ENCODE measurements at places on chromosomes 1 and 21.

- DNase-seq = no peak
Measured at GRCh38 chr21:43269957-43270705, 101.3 kb downstream of the CRYAA start.

DNA sequence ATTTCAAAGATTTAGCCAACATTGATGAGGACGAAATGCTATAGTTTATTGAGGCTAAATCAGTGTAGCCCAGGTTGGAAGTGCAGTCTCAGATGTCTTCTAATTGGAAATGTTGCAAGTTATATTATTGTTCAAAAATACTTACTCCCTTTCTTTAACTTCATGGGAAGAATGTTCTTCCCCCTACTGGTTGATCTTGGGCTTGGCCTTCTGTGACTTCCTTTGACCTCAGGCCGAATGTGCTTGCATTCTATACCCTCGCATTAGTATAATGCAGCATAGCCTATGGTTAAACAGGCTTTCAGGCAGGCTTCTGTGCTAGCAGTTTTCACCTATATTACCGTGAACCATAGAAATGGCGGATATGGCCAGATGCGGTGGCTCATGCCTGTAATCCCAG is 77.3 kb downstream of the RPE65 start:
- DNase-seq = no peak

GRCh38 chr21:45805321-45805720 is 161.8 kb downstream of the PCBP3 start:
- no peak for DNase-seq

DNA sequence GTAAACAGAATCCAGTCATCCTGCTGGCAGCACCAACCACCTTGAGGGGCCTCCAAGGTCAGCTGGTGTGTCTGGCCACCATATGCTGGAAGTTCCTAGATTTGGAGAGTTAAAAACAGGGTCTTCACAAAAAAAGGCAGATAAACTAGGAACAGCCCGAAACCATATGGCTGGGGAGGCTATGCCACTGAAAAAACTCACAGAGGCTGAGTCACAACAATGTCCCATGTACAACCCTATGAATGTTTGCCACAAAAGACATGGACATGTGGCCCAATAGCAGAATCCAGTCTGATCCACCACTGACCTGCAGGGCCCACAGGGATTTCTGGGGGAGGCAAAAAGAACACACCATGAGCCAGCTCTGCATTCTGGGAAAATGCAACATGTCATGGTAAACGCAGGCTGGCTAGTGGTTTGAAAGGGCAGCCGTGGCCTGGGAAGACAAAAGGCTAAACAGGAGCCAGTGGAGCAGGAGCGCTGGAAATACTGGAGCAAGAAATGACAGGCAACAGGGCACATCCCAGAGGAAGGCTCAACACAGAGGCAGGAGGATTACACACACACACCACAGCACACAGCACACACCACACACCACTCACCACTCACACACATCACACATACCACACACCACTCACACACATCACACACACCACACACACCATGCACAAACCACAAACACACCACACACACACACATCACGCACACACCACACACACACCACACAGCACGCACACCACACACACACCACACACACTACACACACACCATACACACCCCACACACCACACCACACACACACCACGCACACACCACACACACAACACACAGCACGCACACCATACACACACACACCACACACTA is 55.4 kb downstream of the HSF2BP start:
- DNase-seq = no peak

DNA sequence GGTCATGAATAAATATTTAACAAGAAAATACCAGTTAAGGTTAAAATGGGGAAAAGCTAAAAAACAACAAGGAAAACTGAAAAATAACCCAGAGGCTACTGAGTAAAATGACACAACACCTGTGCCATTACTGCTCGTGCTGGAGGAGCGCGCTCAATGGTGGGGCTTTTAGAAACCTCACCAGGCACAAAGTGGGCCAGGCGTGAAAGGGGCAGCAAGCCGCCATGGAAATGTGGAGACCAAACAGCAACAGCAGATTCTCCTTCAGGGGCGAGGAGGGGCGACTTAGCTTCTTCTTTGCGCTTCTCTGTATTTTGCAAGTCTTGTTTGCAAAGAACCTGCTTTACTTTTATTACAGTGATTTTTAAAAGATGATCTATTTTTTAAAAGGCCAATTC is 18.9 kb upstream of the SPATC1L start:
- DNase-seq = no peak

GRCh38 chr1:235673981-235674380 is 24.4 kb upstream of the GNG4 start:
- no peak for DNase-seq

DNA sequence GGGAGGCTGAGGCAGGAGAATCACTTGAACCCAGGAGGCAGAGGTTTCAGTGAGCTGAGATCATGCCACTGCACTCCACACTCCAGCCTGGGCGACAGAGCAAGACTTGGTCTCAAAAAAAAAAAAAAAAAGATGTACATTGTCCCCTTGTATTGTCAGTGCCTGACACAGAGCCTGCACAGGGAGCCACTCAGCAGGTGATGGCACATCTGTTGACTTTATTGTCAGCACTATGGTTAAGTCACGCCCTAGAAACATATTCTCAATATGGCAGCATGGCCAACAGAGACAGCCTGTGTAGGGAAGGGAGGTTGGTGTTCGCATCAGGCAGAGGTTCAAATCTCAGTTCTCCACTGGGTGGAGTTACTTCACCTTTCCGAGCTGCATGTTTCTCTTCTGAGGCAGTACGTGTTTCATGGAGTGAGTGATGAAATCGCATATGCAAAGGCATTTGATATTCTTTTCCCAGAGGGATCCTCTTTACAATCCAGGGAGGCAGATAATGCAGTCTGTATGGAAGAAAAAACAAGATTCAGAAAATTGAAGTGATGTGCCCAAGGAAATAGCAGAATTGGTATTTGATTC is 20.6 kb downstream of the LAMC2 start:
- no peak for DNase-seq

GRCh38 chr1:20660363-20660762 is 806 bp downstream of the DDOST start:
- no peak for DNase-seq

GRCh38 chr1:228978484-228979324 is 243.4 kb downstream of the RHOU start:
- DNase-seq = no peak

GRCh38 chr1:55420026-55420425 is 204.9 kb upstream of the USP24 start:
- DNase-seq = no peak

- no peak for DNase-seq
Measured at GRCh38 chr1:90728502-90729287, 11.6 kb upstream of the BARHL2 start.

- no peak for DNase-seq
Measured at GRCh38 chr1:165857046-165857801, 29.8 kb downstream of the UCK2 start.

- no peak for DNase-seq
Measured at GRCh38 chr1:236913371-236914037, 90.7 kb downstream of the MT1HL1 start.

DNA sequence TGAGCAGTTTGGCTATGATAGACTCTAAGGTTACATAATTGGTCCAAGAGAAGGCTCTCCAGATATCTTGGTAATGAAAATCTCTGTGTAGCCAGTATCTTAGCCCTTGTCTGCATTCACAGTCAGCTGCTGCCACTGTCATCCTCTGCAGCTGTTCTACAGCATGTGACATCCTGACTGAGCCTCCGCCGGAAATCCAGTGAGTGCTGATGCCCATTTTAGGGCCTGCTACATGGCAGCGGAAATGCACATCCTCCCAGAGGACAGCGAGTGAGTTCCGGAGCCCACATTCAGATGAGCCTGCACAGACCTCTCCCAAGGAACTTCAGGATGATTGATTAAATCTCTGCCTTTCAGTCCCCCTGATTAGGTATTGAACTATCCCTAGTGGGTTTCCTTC is 237.1 kb downstream of the HHIPL2 start:
- no peak for DNase-seq

DNA sequence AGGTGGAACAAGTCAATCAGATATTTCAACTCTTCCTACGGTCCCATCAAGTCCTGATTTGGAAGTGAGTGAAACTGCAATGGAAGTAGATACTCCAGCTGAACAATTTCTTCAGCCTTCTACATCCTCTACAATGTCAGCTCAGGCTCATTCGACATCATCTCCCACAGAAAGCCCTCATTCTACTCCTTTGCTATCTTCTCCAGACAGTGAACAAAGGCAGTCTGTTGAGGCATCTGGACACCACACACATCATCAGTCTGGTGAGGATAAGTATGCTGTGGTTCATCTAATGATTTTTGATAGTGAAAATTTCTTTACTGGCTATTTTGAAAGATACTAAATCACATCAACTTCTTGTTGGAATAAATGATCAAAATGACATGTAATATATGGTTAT is 67.7 kb upstream of the MPC2 start:
- no peak for DNase-seq

DNA sequence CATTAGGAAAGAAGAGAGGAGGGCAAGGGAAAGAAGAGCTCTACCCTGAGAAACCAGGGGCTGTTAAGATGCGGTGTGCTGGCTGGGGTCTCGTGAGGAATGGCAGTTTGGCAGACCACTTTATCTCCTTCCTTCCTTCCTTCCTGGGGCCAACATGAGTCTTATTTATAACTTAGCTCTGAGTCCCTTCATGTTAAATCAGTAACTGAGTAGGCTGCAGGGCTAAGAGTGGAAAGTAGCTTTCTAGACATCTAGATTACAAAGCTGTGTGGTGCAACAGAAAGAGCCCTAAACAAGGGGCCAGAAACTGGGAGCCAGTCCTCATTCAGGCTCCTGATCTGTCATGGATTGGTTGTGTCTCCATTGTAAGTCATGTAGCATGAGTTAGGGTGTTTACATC is 135.4 kb upstream of the DUSP10 start:
- no peak for DNase-seq

GRCh38 chr1:107791348-107791747 is 173.6 kb downstream of the VAV3 start:
- no peak for DNase-seq

DNA sequence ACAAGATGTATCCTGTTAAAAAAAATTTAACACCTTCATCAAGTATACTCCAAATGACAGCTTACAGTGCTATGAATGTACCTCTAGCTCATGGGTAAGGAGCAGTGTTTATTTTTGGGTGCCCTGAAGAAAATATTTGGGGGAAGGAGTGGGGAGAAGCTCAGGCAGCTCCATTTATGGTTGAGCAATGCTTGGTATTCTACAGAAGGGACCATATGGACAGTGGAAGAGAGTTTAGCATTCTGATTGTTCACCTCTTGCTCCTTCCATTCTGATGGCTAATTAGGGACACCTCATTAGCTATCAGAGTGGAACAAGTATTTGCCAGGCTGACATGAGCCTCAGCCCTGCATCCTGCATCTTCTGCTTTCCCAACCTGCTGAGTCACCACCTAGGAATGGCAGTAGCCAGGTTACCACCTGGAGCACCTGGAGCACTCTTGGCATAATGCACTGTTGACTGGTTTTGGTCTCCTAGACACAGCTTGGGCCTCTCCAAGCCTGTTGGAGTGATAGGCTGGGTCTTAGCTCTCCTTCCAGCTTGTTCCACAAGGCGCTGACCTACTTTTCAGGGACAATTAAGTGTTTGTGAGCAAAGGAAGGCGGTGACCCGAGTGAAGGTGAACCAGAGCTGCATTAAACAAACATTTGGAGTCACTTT is 62.0 kb upstream of the MACF1 start:
- DNase-seq = no peak

- no peak for DNase-seq
Measured at GRCh38 chr1:64590316-64590715, 120.4 kb downstream of the CACHD1 start.

GRCh38 chr1:62311473-62311943 is 7.7 kb downstream of the KANK4 start:
- DNase-seq = no peak

DNA sequence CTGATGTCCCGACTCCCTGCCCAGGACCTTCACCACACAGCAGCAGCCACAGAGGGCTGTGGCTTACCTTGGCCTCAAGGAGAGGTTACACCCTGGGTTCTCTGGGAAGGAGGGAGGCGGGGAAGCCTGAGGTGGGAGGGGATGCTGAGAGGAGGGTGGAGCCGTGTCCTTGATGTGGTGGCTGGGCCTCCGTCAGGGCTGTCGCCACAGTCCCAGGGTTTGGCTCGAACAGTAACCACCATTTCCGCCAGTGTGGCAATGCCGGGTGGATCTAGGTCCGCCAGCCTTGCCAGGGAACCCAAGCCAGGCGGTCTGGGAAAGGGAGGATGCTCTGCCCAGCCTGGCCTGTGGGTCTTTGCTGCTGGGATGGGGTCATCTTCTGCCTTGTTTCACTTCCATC is 18.4 kb upstream of the CDCA8 start:
- peak; percentile 65 for DNase-seq

DNA sequence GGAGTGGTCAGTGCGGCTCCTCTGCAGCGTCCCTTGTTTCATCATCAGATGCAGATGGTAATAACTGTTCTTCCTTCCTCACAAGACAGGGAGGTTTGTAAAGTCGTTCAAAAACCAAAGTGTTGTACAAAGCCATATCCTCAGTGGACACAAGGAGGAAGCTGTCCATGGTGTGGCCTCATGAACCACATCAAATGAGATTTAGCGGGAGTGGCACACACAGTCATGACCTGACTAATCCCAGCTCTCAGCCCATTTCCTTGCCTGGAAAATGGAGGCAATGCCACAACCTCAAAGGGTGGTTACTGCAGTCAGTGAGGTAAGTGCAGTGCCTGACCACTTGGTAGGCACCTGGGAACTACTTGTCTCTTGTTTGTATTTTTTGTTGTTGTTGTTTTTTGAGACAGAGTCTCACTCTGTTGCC is 13.4 kb downstream of the ENTREP3 start:
- DNase-seq = no peak

DNA sequence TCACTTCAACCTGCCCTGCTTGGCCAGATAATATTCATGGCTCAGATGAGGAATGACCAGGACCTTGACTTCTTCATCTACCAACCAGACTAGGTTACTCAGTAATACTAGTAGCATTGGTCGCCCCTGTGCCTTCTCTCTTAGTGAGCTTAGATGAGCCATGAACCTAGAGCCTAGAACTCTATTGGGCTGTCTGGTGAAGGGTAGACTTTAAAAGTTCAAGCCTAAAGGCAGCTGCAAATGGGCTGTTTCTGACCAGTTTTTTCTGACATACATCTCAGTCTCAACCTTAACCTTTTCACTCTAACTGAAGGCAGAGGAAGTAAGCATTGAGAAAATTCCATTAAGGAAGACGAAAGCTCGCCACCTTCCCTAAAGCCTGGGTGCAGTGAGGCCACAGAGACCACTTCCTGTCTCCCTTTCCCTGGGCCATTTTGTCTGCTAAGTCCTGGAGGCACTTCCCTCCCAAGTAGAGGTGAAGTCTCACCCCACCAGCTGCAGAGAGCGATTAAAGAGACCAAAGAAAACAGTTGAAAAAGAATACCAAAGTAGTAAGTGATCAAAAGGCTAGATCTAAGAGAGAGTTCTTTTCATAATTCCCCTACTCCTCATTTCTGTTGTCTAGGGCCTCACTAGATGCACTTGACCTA is 53.3 kb downstream of the MTR start:
- no peak for DNase-seq
